ENCODE measurements at places on chromosomes 1 and 21. TPM values are rescaled to one million over a fixed set of nuclear protein-coding genes. Genes with fewer than 3 reads are reported as not detected.

CALML6 gene
- 191 TPM for total RNA-seq

RBM11 gene
- not detected for total RNA-seq

SLC2A5 gene
- 8.9 TPM for total RNA-seq

NBPF26 gene
- 27.1 TPM for total RNA-seq

DENND2C gene
- total RNA-seq = 7.8 TPM

CLDN17 gene
- total RNA-seq = not detected

ACTL8 gene
- not detected for total RNA-seq

TFF2 gene
- not detected for total RNA-seq

PROK1 gene
- not detected for total RNA-seq

CRYBG2 gene
- total RNA-seq = not detected

MYBPH gene
- 27.7 TPM for total RNA-seq

SLC45A1 gene
- total RNA-seq = under 0.01 TPM

FCGR3A gene
- 1.6 TPM for total RNA-seq

GBP7 gene
- not detected for total RNA-seq

MAP1LC3C gene
- 5.7 TPM for total RNA-seq

CATSPERE gene
- 3.1 TPM for total RNA-seq

FAM78B gene
- 1.0 TPM for total RNA-seq

CSF1 gene
- total RNA-seq = 7.3 TPM

VAV3 gene
- total RNA-seq = 11.0 TPM

SUSD4 gene
- total RNA-seq = 4.7 TPM

SYPL2 gene
- total RNA-seq = 38.6 TPM

NPHS2 gene
- not detected for total RNA-seq

LRRC53 gene
- total RNA-seq = not detected

CPLANE2 gene
- 3.1 TPM for total RNA-seq

FCRLB gene
- 1.0 TPM for total RNA-seq

PRDM16 gene
- 4.7 TPM for total RNA-seq

C2CD4D gene
- total RNA-seq = not detected

GPR157 gene
- total RNA-seq = 2.6 TPM

NEXN gene
- total RNA-seq = 24.5 TPM

TMEM240 gene
- total RNA-seq = 2.1 TPM

SLC16A4 gene
- total RNA-seq = 12.5 TPM

DENND2D gene
- total RNA-seq = 3.7 TPM

CADM3 gene
- total RNA-seq = 0.52 TPM

RGS4 gene
- total RNA-seq = 3.7 TPM

FAM3B gene
- total RNA-seq = not detected

ANKRD45 gene
- total RNA-seq = not detected

IFI16 gene
- 16.2 TPM for total RNA-seq

GOLT1A gene
- total RNA-seq = not detected

REN gene
- total RNA-seq = not detected
